ENCODE measurements at places on chromosomes 16 and 17.

DNA sequence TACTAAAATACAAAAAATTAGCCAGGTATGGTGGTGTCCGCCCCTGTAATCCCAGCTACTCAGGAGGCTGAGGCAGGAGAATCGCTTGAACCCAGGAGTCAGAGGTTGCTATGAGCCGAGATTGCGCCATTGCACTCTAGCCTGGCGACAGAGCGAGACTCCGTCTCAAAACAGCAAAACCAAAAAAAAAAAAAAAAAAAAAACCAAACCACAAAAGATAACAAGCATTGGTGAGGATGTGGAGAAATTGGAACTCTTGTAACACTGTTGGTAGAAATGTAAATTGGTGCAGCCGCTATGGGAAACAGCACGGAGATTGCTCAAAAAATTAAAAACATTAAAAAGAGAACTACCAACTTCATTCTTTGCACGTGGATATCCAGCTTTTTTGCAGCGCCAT is 119.4 kb downstream of the OR1D5 start:
- peak; percentile 2 for DNase-seq

DNA sequence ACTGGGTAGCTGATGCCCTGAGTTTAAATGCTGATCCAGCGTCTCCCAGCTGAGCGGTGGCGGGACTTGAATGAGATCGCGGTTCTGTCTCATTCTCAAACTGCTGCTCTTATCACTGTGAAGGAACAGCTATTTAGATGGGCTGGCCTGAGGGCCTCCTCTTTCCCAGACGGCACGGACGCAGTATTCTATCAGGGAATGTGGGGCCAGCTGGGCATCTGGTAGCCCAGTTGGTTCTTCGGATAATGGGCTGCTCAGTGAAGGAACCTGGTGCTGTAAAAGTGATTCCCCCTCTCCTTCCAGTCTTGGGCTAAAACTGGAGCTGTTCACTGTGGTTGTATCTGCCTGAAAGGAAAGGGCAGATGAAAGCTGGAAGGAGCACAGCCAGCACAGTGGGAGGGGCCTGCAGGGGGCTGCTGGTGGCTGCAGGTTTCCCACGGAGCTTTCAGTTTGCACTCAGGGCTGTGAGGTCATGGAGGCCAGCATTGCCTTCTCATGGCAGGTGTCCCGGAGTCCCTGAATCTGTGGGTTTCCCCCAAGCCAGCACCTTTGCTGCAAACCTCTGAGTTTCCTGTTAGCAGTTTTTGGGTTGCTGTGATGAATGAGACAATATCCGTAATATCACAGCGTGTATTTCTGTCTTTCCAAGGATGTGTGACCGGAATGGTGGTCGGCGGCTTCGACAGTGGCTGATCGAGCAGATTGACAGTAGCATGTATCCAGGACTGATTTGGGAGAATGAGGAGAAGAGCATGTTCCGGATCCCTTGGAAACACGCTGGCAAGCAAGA is 3.6 kb downstream of the IRF8 start:
- DNase-seq, result peak; percentile 62

DNA sequence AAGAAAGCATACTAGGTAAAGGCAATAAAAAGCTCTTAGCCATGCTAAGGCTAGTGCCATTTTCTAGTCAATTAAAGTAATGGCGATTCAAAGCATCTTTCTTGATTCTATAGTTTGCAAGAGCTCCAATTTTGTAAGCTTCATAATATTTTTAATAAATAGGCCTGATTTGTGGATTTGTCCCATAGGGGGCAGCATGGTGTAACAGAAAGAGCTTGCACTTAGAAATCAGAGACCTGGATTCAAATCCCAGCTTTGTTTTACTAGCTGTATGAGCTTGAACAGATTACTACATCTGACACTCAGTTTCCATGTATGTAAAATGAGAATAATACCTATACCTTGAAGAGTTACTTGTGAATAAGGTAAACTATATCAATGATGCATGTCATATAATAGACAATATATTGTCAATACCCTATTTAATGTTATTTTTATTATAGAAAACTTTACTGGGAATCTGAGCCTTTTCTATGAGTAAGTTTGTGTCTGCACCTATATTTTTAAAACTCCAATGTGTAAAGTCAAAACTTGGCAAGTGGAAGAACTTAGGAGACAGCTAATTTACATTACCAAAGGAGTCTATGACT is 93.6 kb upstream of the NOG start:
- no peak for DNase-seq

GRCh38 chr17:37124821-37125173 is 176.0 kb downstream of the AATF start:
- no peak for DNase-seq

DNA sequence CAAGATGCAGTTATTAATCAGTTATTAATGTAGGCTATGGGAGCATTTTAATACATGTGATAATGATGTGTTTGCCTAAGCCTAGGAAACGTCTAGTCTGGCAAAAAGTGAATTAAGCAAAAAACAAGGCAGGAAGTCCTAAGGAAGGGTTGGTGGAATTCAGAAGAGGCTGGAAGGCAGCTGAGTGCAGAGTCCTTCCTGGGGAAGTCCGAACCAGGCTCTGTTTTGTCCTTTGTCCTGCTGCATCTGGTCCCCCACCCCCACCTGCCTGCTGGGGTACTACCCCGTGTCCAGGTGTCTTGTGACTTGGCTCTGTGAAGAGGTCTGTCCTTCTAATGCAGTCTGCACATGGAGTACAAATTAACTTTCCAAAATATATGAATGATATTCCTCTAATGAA is 1.5 kb upstream of the MYH10 start:
- DNase-seq, result no peak

GRCh38 chr16:69367980-69368379 is 16.4 kb upstream of the TMED6 start:
- DNase-seq, result no peak

- no peak for DNase-seq
Observed at GRCh38 chr17:80024206-80024972, 11.3 kb downstream of the TBC1D16 start.

- DNase-seq, result no peak
Observed at GRCh38 chr17:57670769-57671569, 74.1 kb downstream of the CCDC182 start.

DNA sequence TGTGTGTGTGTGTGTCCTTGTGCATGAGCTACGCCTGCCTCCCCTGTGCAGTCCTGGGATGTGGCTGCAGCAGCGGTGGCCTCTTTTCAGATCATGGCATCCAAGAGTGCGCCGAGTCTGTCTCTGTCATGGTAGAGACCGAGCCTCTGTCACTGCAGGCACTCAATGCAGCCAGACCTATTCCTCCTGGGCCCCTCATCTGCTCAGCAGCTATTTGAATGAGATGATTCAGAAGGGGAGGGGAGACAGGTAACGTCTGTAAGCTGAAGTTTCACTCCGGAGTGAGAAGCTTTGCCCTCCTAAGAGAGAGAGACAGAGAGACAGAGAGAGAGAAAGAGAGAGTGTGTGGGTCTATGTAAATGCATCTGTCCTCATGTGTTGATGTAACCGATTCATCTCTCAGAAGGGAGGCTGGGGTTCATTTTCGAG is 22.5 kb downstream of the STAT5A start:
- DNase-seq, result no peak

DNA sequence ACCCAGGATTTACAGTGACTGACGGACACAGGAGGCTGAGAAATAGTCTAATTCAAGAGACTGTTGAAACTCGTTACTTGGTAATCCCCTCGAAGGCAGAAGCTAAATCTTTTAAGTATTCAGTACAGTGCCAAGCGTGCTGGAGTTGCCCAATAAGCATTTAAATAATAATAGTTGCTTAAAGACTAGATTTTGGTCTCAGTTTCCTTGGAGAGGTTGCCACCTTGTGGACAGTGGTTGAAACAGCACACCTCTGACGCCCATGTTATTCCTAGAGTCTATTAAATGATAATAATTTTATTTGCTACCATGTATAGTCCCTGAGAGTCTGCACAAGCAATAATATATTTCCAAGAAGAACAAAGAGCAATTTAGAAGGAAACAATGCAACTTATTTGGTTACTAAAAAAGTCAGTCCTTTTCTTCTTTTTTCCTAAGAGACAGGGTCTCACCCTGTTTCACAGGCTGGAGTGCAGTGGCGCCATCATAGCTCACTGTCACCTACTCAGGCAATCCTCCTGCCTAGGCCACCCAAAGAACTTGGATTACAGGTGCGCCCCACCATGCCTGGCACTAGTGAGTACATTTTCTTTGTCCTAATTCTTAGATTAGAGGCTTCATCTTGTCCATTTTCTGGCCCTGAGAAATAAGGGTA is 138.0 kb upstream of the NUDT7 start:
- peak; percentile 43 for DNase-seq

GRCh38 chr17:1197379-1197778 is 17.6 kb upstream of the ABR start:
- no peak for DNase-seq

GRCh38 chr17:41678411-41678906 is 10.2 kb upstream of the EIF1 start:
- DNase-seq, result no peak

DNA sequence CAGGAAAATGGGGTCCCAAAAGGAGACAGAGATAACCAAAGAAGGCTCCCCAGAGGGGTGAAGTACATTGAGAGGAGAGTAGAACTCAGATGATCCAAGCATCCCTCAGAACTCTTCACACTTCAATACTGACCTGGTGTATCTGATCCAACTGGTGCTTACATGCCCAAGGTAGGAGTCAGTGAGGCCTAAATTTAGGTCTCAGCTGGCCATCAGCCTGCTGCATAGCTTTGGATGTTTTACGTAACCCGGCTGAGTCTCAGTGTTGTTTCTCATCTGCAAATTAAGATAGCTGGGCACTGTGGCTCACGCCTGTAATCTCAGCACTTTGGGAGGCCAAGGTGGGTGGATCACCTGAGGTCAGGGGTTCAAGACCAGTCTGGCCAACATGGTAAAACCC is 11.6 kb upstream of the GOSR2 start:
- no peak for DNase-seq

- no peak for DNase-seq
Observed at GRCh38 chr17:73011016-73011486, 81.4 kb downstream of the SLC39A11 start.

DNA sequence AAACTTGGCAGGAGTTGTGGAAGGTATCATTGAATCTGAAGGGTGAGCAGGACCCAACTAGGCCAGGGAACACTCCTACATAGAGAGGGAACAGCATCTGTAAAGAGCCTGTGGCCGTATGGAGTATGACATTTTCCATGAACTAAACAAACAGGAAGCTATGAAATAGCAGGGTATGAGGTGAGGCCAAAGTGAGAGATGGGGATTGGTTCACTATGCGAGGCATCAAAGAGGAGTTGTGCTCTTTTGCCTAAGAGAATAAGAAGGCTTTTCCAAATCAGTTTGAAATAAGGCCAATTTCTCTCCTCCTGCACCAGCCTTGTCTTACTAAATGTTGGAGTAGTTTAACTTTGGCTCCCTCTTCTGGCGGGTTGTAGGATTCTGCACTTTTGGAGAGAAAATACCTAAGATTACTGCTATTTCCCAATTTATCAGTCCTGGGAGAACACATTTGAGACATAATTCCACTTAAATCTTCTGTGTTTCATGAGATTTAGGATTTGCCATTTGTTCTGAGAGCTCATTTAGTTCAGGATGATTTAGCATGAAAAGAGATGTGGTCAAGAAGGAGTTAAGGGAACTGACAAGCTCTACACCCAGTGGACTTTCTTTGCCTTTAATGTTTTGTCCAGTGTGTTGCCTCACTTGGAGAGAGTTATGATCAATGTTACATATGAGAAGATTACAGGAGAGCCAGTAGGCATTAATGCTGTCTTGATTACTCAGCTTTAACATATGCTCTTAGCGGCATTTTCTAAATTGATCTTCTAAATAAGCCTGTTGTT is 55.4 kb downstream of the TNRC6C start:
- DNase-seq, result peak; percentile 71

- no peak for DNase-seq
Observed at GRCh38 chr17:72344613-72345012, 223.8 kb downstream of the SOX9 start.

GRCh38 chr16:67886387-67886786 is 1.7 kb downstream of the NRN1L start:
- no peak for DNase-seq

DNA sequence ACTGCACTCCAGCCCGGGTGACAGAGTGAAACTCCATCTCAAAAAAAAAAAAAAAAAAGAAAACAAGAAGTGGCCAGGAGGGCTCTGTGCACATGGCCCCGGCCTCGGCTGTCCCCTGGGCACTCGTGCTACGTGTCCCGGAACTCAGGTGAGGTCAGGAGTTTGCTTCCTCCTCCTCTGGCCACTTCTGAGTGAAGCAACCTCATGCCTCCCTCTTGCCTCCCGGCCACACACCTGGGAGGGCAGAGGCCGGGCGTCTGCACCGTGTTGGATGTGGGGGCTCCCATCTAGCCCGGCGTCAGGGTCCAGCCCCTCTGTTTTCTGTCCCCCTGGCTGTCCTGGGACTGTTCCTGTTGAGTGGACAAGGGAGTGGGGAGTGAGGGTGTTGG is 22.2 kb downstream of the ASPSCR1 start:
- no peak for DNase-seq

DNA sequence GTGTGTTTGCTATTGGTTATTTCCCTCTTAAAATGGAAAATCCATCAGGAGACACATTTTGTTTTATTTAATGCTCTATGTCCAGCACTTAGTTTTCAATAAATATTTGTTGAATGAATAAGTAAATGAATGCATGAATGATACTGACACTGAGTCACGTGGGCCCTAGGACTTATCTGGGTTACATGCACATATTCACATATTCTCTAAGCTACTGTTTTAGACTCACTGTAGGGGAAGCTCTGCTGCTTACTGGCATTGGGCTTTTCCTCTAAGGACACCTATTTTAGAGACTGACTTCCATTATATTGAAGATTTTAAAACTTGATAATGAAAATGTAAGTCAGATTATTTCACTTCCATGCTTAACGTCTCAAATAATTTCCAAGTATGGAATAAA is 327.2 kb downstream of the UTP18 start:
- DNase-seq, result no peak

- DNase-seq, result no peak
Observed at GRCh38 chr17:76900723-76901122, 32.5 kb downstream of the MGAT5B start.

DNA sequence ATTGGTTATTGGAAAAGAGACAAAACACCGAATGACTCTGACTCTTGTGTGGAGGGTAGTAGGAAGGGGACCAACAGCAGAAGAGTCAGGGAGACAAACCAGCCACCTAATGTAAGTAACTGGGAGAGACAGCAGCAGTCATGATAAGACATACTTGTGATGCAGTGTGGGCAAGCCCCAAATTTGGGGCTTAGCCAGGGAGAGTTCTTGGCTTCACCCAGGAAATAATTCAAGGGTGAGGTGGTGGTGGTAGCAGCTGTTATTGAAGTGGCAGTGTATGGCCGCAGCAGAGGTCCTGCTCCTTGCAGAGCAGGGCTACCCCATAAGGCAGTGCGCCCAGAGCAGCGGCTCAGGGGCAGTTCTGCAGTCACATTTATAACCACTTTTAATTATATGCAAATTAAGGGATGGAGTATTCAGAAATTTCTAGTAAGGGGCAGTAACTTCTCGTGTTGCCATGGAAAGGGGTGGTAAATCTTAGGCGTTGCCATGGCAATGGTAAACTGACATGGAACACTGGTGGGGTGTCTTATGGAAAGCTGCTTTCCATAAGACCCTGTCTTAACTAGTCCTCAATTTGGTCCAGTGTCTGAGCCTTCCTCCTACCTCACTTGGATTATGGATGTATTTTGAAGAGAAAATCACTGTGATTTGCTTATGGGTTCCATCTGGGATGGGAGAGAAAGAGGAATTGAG is 317.1 kb downstream of the PHKB start:
- no peak for DNase-seq

Measured in CD4-positive, alpha-beta T cell treated with Interleukin-1 beta for 1 hour (primary cell).